MCF 10A (cell line): ENCODE measurements at places on chromosomes 3 and 15. TPM values are rescaled to one million over a fixed set of nuclear protein-coding genes. Genes with fewer than 3 reads are reported as not detected.

The PSTPIP1 gene
- total RNA-seq = 1.2 TPM in 2 replicates

- H3K4me1 ChIP-seq = peaks cover 4% of the 10 kb centered on the region
- no peaks in the 10 kb centered on the region for H3K27me3 ChIP-seq
- peak; percentile 27 for DNase-seq
- H3K4me3 ChIP-seq = no peak overlapping the region
These were observed 121.1 kb downstream of the OXSM start for GRCh38 chr3:25910997-25911396.

- no peaks in the 10 kb centered on the region for H3K27me3 ChIP-seq
- H3K4me3 ChIP-seq = no peak overlapping the region
- peaks cover 17% of the 10 kb centered on the region for H3K4me1 ChIP-seq
These were observed 945.1 kb downstream of the OTOL1 start for GRCh38 chr3:162441716-162442115.

The RTP1 gene
- not detected in 2 replicates for total RNA-seq

DNA sequence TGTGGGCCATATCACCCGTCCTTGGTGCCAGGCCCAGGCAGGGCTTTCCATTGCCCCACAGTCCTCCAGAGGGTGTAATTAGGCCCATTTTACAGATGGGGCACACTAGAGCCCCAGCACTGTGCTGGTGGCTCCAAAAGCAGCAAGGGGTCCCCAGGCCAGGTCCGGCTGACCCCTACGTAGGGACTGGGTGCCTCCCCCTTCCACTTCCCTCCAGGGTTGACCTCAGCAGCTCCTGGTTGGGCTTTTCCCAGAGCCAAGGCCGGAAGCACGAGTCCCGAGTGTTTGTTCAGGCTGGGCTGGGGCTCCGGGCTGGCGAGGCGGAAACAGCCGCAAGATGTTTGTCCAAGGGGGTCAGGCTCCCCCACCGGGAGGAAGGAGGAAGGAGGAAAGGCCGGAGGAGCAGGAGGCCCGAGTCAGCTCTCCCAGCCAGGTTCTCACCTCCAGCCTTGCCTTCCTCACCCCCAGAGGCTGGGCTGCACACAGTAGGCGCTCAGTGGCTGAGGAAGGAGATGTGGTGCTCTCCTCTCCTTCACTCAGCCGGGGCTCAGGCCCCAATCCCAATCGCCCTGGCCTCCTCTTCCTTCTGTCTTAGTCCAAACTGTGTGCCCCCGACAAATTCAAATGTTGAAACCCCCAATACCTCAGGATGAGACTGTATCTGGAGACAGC, 17.1 kb upstream of the PLXND1 start:
- H3K4me1 ChIP-seq = peaks cover 20% of the 10 kb centered on the region
- H3K36me3 ChIP-seq = peaks cover 5% of the 10 kb centered on the region
- H3K27ac ChIP-seq = no peak overlapping the region
- H3K27me3 ChIP-seq = no peaks in the 10 kb centered on the region
- DNase-seq = no peak
- no peak overlapping the region for H3K4me3 ChIP-seq

The ANKUB1 gene
- not detected in 2 replicates for total RNA-seq

DNA sequence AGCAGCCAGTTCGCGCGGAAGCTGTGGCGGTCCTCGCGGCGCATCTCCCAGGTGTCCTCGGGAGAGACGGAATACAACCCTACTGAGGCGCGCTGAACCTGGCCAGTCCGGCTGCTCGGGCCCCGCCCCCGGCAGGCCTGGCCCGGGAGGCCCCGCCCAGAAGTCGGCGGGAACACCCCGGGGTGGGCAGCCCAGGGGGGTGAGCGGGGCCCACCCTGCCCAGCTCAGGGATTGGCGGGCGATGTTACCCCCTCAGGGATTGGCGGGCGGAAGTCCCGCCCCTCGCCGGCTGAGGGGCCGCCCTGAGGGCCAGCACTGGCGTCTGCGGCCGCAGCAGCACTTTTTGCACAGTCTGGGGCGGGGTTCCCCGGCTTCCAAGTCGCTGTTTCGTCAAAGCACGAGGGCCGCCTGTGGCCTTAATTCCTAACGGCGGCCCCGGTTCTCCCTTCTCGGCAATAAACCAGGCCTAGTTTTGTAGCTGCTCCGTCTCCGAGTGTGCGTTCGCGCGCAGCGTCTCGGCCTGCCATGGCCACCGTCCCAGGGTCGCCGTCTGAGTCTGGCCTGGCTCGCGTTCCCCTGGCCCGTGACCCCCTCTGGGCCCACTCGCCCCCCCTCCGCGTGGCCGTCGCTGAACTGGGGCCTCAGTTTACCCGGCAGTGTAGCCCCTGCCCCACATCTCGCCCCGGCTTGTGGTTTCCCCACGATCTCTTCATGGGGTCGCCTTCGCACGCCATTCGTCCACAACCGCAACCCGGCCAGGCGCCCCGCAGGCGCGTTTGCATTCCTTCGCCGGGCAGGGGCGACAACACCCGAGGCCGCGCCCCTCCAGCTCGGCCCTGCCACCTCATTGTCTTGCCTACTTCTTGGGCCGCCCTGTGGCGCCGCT, 30.0 kb downstream of the NBEAL2 start:
- H3K27ac ChIP-seq = no peak overlapping the region
- H3K27me3 ChIP-seq = no peaks in the 10 kb centered on the region
- peaks cover 30% of the 10 kb centered on the region for H3K36me3 ChIP-seq
- no peaks in the 10 kb centered on the region for H3K4me1 ChIP-seq
- no peak overlapping the region for H3K4me3 ChIP-seq
- DNase-seq = no peak

The CLPX gene
- total RNA-seq = 47.9 and 48.9 TPM in 2 replicates

- H3K4me1 ChIP-seq = no peaks in the 10 kb centered on the region
- DNase-seq = no peak
- no peak overlapping the region for H3K27ac ChIP-seq
- H3K27me3 ChIP-seq = no peaks in the 10 kb centered on the region
These were observed 27.3 kb downstream of the MED12L start for GRCh38 chr3:151112731-151113130.

The PARP6 gene
- 117 TPM in 2 replicates for total RNA-seq

DNA sequence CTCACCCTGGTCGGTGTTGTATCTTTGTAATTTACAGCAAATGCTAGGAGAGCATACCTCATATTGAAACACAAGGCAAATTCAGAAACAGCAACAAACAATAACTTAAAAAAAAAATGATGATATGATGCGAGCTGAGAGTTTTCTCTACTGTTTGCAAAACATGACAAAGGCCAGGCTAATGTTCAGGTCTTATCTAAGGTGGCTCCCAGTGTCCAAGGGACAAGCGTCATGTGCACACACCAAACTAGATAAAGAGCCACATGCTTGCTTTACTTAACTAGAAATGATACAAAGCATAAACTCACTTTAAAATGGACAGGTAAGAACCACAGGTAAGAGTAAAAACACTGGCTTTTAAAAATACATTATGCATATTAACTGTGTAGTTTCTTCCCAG, 375.9 kb downstream of the FOXP1 start:
- no peak overlapping the region for H3K4me3 ChIP-seq
- peaks cover 25% of the 10 kb centered on the region for H3K4me1 ChIP-seq
- no peak for DNase-seq
- H3K36me3 ChIP-seq = no peaks in the 10 kb centered on the region
- no peaks in the 10 kb centered on the region for H3K27me3 ChIP-seq
- peak overlapping the region; percentile 72 for H3K27ac ChIP-seq

DNA sequence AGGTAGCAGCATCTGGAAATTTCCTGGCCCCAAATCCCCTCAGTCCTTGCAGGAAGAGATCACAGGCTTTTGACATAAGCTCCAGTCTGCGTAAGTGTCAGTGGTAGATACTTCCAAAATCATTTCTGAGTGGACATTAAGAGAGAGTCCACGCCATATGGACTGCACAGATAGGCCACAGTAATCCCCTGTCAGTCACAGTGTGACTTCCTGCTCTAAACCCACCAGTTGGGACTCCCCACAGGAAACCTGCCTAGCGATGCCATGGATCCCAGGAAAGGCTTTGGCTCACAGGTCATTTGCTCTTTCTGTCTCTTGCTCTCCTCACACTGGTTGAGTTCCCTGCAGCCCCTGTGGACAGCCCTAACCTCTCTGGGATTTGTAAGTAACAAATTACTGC, 28.8 kb upstream of the MKRN3 start:
- no peak overlapping the region for H3K4me3 ChIP-seq
- H3K4me1 ChIP-seq = no peaks in the 10 kb centered on the region
- no peaks in the 10 kb centered on the region for H3K27me3 ChIP-seq
- H3K27ac ChIP-seq = no peak overlapping the region
- DNase-seq = no peak
- peaks cover 6% of the 10 kb centered on the region for H3K36me3 ChIP-seq

DNA sequence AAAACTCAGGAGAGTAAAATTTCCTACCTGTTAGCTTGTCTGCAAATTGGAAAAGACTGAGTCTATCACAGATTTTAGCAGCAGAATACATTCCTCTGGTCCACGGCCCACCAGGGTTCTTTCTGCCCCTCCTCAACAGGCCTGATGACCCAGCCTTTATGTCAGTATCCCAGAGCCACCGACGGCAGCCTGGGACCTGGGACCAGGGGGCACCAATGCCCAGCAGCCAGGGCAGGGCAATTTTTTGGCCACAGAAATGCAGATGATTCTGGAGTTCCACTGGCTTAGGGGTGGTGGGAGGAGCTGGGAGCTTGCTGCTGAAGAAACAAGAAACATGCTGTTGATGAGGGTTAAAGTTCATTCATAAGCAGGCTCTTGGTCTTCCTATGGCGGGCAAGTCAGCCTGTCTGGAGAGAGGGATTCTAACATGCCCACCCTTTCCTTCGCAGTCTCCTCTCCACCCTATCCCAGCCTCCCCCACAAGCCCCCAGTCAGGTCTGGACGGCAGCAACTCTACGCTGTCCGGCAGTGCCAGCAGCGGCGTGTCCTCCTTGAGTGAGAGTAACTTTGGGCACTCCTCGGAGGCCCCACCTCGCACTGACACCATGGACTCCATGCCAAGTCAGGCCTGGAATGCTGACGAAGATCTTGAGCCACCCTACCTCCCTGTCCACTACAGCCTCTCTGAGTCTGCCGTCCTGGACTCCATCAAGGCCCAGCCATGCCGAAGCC, 4.3 kb upstream of the MANF start:
- no peaks in the 10 kb centered on the region for H3K36me3 ChIP-seq
- DNase-seq = no peak
- peaks cover 5% of the 10 kb centered on the region for H3K4me1 ChIP-seq
- no peak overlapping the region for H3K4me3 ChIP-seq
- H3K27me3 ChIP-seq = no peaks in the 10 kb centered on the region

GRCh38 chr15:80568298-80568697, 126.8 kb upstream of the ABHD17C start:
- H3K36me3 ChIP-seq = no peaks in the 10 kb centered on the region
- H3K27ac ChIP-seq = no peak overlapping the region
- peak; percentile 65 for DNase-seq
- H3K4me1 ChIP-seq = peaks cover 23% of the 10 kb centered on the region
